ENCODE measurements at places on chromosomes 3 and 15.

DNA sequence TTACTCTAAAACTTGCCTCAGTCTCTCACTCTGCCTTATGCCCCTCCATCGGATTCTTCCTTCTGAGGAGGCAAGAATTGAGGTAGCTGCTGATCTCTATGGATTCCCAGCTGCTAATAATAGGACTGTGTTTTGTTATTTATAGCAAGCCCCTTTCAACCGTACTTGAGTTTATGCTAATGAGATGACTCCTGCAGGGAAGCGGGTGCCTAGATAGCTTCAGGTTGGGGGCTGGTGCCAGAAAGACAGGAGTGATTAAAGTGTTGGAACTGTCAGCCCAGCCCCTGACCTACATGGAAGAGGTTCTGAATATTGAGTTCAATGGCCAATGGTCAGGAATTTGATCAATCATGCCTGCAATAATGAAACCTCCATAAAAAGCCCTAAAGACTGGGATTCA lies 21.8 kb upstream of the LIMD1 start:
- no peak for DNase-seq

DNA sequence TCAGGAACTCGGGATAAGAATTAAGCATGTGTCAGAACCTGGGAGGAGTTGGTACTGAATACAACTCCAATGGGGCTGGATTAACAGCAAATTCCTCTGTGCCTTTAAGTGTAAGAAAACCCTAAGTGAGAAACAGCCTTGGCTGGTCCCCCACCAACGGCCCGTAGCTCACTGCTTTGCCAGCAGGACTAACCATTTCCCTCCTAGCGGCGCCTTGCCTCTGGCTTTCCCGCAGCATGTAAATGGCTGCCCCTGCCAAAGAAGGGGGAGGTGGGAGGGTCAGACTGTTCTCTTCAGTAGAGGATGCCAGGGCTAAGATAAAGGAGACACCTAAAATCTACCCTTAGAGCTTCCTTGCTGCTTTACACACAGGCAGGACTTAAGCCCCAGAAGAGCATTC lies 51.0 kb upstream of the SH3GL3 start:
- no peak for DNase-seq

- no peak for DNase-seq
Measured at GRCh38 chr3:53885239-53885638, 3.3 kb upstream of the ACTR8 start.

DNA sequence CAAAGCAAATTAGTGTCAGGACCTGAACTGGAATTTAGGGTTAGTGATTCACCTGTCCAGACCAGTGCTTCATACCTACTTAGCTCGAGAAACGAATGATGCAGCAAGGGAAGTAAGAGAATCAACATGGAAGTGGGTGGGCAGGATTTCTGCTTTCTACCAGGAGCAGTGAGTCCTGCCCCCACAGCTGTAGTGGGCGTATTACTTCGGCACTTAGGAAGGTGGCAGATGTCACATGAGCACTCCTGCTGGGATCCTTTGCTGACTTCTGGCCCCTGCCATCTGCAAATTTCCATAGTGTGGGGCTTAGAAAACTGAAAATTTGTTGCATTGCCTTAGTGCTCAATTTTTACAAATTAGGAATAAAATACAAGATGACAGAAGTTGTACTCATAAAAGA lies 31.2 kb downstream of the RYR3 start:
- no peak for DNase-seq

- no peak for DNase-seq
Measured at GRCh38 chr3:171350364-171350763, 109.8 kb downstream of the TNIK start.

GRCh38 chr3:61545716-61546115 lies 15.7 kb upstream of the PTPRG start:
- no peak for DNase-seq

- DNase-seq = no peak
Measured at GRCh38 chr3:56321892-56322291, 146.4 kb downstream of the ERC2 start.

GRCh38 chr3:23611737-23612295 lies 193.9 kb upstream of the UBE2E1 start:
- DNase-seq = no peak

- no peak for DNase-seq
Measured at GRCh38 chr15:85462029-85462428, 81.6 kb downstream of the AKAP13 start.

All from stimulated activated effector memory CD8-positive, alpha-beta T cell treated with anti-CD3 and anti-CD28 coated beads, Interleukin-12 subunit alpha, Interleukin-12 subunit beta, amount 100 ng/mL, for 72 hours (primary cell).